Activated CD4-positive, alpha-beta T cell treated with anti-CD3 and anti-CD28 coated beads for 24 hours (primary cell): ENCODE measurements at places on chromosomes 3 and 15.

- no peak for DNase-seq
These were observed 30.2 kb downstream of the HEG1 start for GRCh38 chr3:125025642-125026041.

GRCh38 chr3:56771376-56771775 lies 30.4 kb downstream of the ARHGEF3 start:
- no peak for DNase-seq

- no peak for DNase-seq
These were observed 2.1 kb downstream of the RAB43 start for GRCh38 chr3:129119365-129120100.

DNA sequence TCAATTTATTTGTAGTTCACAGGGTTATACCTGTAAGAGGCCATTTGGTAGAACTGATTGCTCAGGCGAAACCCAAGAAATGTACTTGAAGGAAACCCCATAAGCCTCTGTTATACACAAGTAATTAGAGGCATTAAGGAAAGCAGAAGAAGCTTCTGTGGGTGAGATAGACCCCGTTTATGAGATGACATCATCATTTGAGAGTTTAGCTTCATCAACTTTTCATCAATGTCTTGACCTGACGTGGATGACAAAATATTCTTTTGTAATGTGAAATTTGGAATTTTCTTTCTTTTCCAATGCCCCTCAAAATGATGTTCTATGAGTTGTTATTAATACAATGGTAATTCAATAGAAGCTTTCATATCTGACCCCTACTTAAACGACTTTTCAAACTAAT lies 136.2 kb downstream of the MDFIC2 start:
- DNase-seq, result no peak

DNA sequence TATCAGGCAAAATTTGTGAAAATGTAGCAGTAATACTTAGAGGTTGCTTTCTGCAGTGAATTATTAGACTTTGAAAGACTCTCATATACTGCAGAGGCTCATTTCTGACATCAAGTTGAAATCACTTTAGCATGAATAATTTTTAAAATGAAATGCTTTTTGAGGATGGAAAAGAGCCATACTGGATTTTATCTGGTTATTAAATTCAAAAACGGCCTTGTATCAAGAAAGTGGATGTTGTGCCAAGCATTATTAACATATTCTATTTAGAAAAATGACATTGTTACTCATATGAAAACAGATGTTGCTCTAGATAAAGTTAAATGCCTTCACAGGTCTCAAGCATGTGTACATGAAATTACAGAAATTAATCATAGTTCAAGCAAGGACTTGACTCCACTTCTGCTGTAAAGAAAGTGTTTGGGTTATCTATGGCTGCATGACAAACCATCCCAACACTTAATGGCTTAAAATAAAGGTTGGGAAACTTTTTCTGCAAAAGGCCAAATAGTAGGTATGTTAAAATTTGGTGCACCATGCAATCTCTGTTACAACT lies 64.5 kb upstream of the ZNF280D start:
- DNase-seq, result no peak

DNA sequence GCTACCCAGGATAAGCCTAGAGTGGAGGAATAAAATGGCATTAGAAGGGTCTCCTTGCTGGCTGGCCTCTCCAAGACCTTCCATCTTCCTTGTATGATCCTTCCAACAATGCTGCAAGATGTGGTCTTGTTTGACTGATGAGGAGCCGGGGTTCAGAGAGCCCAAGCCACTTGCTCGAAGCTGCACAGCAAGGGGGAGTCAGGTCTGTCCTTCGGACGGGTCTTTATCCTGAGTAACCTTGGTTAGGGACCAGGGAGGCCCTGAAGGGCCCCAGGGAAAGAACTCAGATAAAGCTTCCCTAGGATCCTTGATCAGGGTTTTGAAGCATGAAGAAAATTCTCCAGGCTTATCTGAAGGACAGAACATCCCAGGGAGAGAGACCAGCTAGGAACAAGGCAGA lies 7.0 kb upstream of the DNAJB8 start:
- DNase-seq, result no peak

- no peak for DNase-seq
These were observed 19.4 kb upstream of the PLOD2 start for GRCh38 chr3:146180376-146180775.

- DNase-seq, result no peak
These were observed 286.1 kb upstream of the CTNNB1 start for GRCh38 chr3:40913192-40913591.
